ENCODE measurements at places on chromosomes 4 and X.

GRCh38 chr4:108053251-108053711 lies 63.6 kb downstream of the HADH start:
- DNase-seq = no peak

- DNase-seq = no peak
Observed at GRCh38 chr4:30753316-30753715, 33.1 kb downstream of the PCDH7 start.

- DNase-seq = no peak
Observed at GRCh38 chr4:84474107-84474506, 25.0 kb downstream of the NKX6-1 start.

- no peak for DNase-seq
Observed at GRCh38 chrX:153576961-153577360, 22.0 kb downstream of the CCNQ start.

- no peak for DNase-seq
Observed at GRCh38 chrX:70332600-70332999, 42.7 kb downstream of the KIF4A start.

- no peak for DNase-seq
Observed at GRCh38 chr4:55742655-55743202, 76.9 kb upstream of the EXOC1L start.

GRCh38 chr4:37478151-37478550 lies 208.0 kb downstream of the RELL1 start:
- DNase-seq = no peak

- DNase-seq = no peak
Observed at GRCh38 chr4:65580551-65580950, 89.7 kb downstream of the EPHA5 start.

- no peak for DNase-seq
Observed at GRCh38 chr4:69818060-69818639, 41.8 kb downstream of the SULT1E1 start.

DNA sequence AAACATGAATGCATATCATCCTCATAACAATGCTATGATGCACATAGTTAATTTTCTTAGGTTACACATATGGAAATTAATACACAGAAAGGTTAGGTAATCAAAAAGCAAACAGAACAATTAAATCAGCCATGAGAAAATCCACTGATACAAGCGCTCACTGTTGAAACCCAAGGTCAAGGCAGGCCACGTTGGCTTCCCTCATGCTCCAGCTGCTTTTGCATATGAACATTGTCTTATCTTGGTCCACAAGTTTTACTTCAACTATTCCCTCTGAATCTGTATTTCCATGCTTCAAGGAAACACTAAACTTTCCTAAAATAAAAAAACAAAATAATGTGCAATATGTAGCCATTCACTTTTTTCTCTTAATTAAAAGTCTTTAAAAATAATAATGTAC lies 34.5 kb upstream of the PLA2G12A start:
- no peak for DNase-seq

- peak; percentile 15 for DNase-seq
Observed at GRCh38 chr4:72112514-72113156, 80.8 kb downstream of the NPFFR2 start.

GRCh38 chrX:58025979-58026378 lies 115.7 kb upstream of the ZXDA start:
- peak; percentile 18 for DNase-seq

DNA sequence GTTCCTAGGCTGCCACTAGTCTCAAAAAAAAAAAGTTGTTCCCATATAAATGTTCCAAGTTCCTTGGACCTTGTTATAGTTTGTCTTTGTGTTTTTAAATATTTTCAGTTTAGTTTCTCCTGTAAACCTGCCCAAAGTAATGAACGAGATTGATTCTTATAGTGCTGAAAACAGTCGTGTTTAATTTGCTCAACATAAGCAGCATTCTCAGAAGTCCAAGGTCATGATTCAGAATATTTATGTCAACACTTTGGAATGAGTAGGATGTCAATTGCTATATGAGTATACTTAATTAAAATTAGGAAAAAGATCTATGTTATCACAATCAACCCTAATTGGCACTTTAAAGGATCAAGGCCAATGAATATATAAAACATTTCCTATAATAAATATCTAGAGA lies 510.9 kb downstream of the PPP4R3C start:
- no peak for DNase-seq

GRCh38 chr4:1216869-1217294 lies 32.0 kb downstream of the CTBP1 start:
- peak; percentile 80 for DNase-seq

DNA sequence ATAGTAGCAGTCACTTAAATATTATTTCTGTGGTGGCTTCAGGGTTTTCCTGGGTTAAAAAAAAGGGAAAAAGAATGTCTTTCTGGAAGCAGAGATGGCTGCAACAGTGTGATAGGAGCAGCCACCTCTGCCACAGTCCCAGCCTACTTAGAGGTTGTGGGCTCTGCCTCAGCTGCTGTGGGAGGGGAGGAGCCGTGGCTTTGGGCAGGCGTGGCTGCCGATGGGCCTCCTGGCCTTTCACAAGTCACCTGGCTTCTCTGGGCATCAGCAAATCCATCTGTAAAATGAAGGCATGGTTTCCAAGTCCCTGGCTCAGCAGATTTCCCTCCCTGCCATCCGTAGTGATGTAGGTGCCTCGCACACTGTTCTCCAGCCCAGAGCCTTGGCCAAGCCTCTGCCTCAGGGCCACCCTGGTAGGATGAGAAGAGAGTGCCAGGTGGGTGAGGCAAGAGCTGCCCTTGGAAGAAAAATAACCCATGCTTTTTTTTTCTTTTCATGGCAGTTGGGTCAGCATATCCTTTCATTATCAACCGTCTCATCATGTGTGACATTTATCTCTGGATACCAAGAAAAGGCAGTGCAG lies 66.1 kb downstream of the PTTG2 start:
- no peak for DNase-seq

- DNase-seq = no peak
Observed at GRCh38 chr4:108570993-108571569, 49.3 kb upstream of the RPL34 start.

GRCh38 chr4:126701756-126702155 lies 931.0 kb upstream of the INTU start:
- no peak for DNase-seq

All from activated CD4-positive, alpha-beta T cell treated with anti-CD3 and anti-CD28 coated beads for 48 hours (primary cell).